ENCODE measurements at places on chromosomes 6 and 20.

DNA sequence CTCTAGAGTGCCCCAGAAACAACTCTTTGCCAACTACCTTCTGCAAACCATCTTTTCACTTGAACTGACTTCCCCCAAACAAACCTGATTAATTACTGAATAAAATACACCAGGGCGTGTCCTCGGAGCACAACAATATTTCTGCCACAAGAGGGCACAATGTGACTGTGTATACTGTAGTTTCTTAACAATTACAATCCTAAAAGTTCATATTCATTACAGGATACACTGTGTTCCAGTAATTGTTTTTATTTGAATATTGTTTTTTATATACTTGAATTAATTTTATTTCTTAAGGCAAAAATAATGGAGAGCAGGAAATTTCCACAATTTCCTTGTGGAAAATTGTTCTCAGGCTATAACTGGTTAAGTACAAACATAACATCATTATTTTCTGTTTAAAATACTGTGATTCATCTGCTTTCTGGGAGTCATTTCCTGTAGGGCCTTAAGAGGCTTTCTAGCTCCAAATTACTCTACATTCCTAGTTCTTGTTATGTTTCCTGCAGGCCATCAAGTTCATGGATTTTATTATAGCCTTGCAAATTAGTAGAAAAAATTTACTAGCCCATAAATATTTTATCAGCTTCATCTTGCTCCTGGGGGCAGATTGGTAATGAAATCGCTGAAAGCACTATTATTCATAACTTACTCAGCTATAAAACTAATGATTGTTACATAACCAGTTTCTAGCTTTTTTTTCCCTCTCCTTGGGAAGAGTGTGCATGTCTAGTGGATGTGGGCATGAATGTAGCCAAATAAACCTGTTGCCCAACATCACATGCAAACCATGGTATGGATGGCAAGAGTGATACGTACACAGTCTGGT, 51.9 kb upstream of the SLC22A16 start:
- peak; percentile 7 for DNase-seq

- no peak for DNase-seq
Measured at GRCh38 chr6:549906-550305, 107.0 kb downstream of the HUS1B start.

DNA sequence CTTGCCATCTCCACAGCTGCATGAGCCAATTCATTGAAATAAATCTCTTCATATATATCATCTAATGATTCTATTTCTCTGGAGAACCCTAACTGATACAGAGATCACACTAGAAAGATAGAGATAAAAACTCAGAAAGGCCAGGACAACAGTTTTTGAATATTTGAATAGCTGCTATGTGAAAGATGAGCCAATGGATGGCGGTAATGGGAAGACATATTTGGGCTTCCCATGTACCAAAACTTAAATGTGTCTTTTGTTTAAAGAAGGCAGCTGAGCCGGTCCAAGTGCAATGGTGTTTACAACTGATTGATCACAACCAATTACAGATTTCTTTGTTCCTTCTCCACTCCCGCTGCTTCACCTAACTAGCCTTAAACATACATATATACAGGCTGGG, 35.1 kb downstream of the SGK1 start:
- DNase-seq = no peak

GRCh38 chr20:59318803-59319202, 18.4 kb downstream of the EDN3 start:
- DNase-seq = no peak

DNA sequence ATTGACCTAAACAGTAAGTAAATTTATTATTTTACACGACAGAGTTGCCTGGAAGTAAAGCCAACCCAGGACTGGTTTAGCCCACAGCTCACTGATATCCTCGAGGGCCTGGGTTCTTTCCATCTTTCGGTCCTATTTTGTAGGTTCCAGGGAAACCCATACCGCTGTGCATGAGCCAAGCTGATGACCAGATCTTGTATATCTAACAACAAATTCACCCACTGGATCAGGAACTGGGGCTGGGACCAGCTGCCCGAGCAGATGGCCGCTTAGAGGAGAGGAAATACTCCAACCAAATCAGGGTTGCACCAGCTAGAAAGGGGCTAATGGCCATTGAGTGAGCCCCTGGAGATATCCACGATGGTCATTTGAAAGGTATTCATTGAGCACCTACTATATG, 139.2 kb downstream of the BACH2 start:
- no peak for DNase-seq

GRCh38 chr20:35226884-35227681, 593 bp downstream of the MMP24 start:
- DNase-seq = no peak

GRCh38 chr6:15926256-15926655, 202.6 kb upstream of the MYLIP start:
- DNase-seq = no peak

- DNase-seq = no peak
Measured at GRCh38 chr6:132526461-132526860, 11.6 kb upstream of the TAAR9 start.

- DNase-seq = no peak
Measured at GRCh38 chr20:10724449-10725173, 50.8 kb upstream of the JAG1 start.

DNA sequence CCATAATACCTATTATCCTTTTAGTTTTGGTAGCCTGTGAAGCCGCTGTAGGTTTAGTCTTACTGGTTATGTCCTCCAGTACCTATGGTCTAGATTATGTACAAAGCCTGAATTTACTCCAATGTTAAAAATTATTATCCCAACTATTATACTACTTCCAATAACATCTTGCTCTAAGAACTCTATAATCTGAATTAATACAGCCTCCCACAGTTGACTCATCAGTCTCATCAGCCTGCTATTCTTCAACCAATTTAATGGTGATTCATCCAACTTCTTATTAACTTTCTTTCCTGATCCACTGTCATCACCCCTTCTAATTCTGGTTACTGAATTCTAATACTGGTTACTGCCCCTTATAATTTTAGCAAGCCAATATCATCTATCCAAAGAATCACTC, 370.3 kb upstream of the OPRM1 start:
- DNase-seq = no peak

DNA sequence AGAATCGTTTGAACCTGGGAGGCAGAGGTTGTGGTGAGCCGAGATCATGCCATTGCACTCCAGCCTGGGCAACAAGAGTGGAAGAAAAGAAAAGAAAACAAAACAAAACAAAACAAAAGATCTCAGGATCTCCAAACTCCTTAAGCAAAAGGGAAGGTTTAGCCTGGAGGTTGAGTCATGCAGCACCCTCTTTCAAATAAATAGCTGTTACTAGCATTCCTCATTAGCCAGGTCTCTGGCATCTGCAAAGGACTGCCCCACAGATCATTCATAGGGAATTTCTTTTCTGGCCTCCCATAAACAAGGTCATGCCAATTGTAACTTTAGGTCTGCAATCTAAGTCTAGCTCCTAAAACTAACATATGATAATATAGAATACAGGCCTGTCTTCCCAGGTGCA, 37.2 kb downstream of the EDN1 start:
- no peak for DNase-seq

GRCh38 chr20:48523191-48523995, 304.4 kb downstream of the PREX1 start:
- DNase-seq = no peak
